ENCODE measurements at places on chromosomes 11 and 22. TPM values are rescaled to one million over a fixed set of nuclear protein-coding genes. Genes with fewer than 3 reads are reported as not detected.

The OTOG gene
- not detected for total RNA-seq

The GLYATL2 gene
- total RNA-seq, result 0.45 TPM

The MYRF gene
- 0.90 TPM for total RNA-seq

The NCF4 gene
- total RNA-seq, result 2.7 TPM

The ANO5 gene
- total RNA-seq, result 66.6 TPM

The RCOR2 gene
- total RNA-seq, result 4.9 TPM

The OR10D3 gene
- not detected for total RNA-seq

The OR10G8 gene
- not detected for total RNA-seq

The LRRC55 gene
- 0.36 TPM for total RNA-seq

The KCNK7 gene
- 0.30 TPM for total RNA-seq

The AP5B1 gene
- 6.1 TPM for total RNA-seq

The PAMR1 gene
- 8.9 TPM for total RNA-seq

The XKR3 gene
- not detected for total RNA-seq

The MUC2 gene
- not detected for total RNA-seq

The BTG4 gene
- total RNA-seq, result not detected

The CACNA1I gene
- not detected for total RNA-seq

The TMX2 gene
- 60.1 TPM for total RNA-seq

The MACROD1 gene
- 113 TPM for total RNA-seq

The OR4D5 gene
- not detected for total RNA-seq

The UNC93B1 gene
- 5.0 TPM for total RNA-seq

The TTLL1 gene
- 11.0 TPM for total RNA-seq

The SAA4 gene
- total RNA-seq, result not detected

The KRTAP5-2 gene
- total RNA-seq, result not detected

The TLCD5 gene
- total RNA-seq, result 8.3 TPM

The LIPT2 gene
- 2.3 TPM for total RNA-seq

The H19 gene
- total RNA-seq, result 411 TPM

The GDPD4 gene
- total RNA-seq, result not detected

The PRG2 gene
- total RNA-seq, result not detected

The TPBGL gene
- total RNA-seq, result 0.37 TPM

The KRTAP5-10 gene
- total RNA-seq, result not detected

The YPEL4 gene
- 0.66 TPM for total RNA-seq

The MFRP gene
- not detected for total RNA-seq

The ASRGL1 gene
- total RNA-seq, result 6.7 TPM

The KCNE3 gene
- total RNA-seq, result 2.9 TPM

The GRK3 gene
- total RNA-seq, result 7.5 TPM

The PVALB gene
- total RNA-seq, result not detected

The MN1 gene
- 8.3 TPM for total RNA-seq

The CCDC87 gene
- total RNA-seq, result 0.62 TPM

The GAB4 gene
- total RNA-seq, result not detected

The GVQW3 gene
- total RNA-seq, result 1.8 TPM

The BATF2 gene
- total RNA-seq, result 1.7 TPM

The INSC gene
- not detected for total RNA-seq

The KRTAP5-8 gene
- total RNA-seq, result not detected

The TSSK2 gene
- total RNA-seq, result not detected

The MPZL3 gene
- 4.2 TPM for total RNA-seq
